ENCODE measurements at places on chromosomes 1 and 21.
A peak's percentile ranks its signal among the peaks of the same experiment; 100 is the strongest.

- no peak for DNase-seq
Measured at GRCh38 chr1:5349526-5349925, 642.7 kb downstream of the NPHP4 start.

DNA sequence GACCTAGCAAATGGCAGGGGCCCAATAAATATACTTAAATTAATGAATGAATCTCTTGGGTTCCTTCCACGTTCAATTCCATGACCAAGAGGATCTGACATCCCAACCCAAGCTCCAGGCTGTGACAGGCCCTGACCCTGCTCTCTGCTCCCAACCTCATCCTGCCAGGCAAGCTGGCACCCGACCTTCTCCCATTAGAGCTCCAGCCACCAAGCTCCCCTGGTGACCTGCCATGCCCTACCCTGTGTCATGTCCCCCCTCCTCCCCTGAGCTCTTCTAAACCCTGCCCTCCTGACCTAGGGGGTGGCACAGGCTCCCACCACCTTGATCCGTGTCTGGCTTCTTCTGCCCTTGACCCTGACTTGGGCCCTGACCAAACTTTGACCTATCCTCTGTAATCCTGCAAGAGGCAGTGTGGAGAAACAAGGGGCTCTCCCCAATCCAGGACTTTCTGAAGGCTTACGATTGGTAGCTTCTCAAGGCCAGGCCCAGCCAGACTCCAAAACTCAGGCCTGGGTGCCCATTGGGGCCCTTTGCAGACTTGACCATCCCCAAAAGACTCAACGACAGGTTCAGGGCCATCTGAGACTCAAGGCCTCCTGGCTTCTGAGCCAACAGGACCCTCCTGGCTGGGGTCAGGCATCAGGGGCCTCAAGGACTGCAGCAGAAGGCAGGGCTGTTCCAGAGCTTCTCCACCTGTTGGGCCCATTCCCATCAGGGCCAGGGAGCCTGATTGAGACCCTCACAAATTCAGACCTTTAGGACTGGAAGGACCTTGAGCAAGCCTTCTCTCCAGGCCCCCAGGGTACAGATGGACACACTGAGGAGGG is 249.0 kb downstream of the PTPRU start:
- no peak for DNase-seq

DNA sequence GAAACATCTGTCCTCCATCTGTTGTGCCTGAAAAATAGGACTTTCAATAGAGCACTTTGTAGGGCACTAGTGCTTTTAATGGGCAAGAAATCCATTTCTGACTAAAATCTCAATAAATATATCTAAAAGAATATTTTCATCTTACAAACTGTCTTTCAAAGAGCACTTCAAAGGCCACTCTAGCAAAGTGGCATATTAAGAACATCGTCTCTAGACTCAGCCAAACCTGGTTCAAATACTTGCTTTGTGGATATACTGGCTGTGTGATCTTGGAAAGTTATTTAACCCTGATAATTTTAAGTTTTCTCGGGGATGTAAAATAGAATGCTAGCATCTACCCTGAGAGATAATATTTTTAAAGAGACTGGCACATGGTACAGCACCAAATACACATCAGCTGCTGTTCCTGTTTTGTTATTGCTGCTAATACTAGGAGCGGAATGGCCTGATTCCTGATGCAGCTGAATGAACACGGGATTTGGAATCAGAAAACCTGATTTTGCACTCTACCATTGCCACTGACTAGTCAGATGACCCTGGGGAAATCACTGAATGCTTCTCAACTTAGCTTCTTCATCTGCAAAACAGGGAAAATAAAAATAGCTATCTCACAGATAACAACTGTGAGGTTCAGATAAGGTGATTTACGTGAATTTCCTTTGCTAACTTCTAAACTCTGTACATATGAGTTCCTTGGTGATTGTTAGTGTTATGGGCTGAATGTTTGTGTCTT is 25.2 kb upstream of the LRRC8C start:
- DNase-seq: no peak

DNA sequence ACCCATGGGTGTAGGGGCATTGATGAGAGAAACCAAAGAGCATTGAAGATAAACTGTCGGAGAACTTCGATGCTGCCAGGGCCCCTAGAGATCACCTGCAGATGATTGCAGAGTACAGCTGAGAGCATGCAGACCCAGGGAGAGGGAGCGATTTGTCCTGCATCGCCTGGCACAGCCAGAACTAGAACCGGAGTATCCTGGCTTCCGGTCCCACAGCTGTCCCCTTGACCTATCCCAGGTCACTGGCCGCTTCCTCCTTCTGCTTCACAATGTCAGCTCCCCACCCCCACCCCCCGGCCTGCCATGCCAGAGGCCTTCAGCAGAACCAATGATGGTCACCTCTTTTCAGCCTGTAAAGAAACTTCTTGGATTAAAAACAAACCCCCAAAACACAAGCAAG is 29.2 kb upstream of the SOX13 start:
- no peak for DNase-seq

GRCh38 chr21:29606613-29607012 is 307.9 kb downstream of the BACH1 start:
- DNase-seq: no peak

- no peak for DNase-seq
Measured at GRCh38 chr1:109791495-109792043, 27.8 kb upstream of the EPS8L3 start.

GRCh38 chr1:214446772-214447556 is 104.4 kb downstream of the PTPN14 start:
- no peak for DNase-seq

GRCh38 chr21:18630446-18630845 is 226.9 kb upstream of the TMPRSS15 start:
- no peak for DNase-seq

DNA sequence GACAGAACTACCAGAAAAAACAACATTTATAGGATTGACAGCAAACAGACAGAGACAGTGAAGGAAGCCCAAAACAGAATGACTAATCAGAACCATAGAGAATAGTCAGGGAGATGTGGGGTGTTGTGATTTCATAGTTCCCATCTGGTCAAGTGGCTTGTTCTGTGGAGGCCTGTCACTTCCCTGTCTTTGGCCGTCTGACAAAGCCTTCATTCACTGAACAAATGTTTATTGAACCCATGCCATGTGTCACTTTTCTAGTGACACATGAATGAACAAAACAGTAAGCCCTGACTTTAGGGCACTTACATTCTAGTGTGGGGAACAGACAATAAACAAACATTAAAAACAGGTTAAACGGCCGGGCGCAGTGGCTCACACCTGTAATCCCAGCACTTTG is 3.2 kb upstream of the SRRM1 start:
- DNase-seq: no peak

DNA sequence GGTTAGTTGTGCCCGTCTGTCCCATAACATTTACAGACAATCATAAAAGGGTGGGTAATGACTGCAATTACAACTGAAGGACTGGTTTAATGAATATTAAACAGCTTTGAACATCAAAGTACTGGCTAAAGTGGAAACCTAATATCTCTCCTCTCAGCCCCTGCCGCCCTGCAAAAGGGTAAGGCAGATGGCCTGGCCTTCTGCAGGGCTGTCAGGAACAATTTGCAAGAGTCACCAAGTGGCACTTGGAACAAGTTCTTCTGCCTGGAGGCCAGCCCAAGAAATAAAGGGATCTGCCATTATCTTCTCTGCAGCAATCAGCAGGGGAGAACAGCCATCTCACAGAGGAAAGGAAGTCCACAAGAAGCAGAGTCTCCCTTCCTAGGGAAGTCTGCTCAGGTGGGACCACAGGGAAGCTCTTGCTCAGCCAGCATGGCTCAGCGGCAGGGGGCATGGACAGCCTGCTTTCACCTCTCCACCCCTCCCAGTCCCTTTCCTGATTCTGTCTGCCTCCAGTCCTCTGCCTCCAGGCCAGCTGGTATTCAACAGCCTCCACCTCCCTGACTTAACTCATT is 96.1 kb downstream of the TRABD2B start:
- DNase-seq: no peak

DNA sequence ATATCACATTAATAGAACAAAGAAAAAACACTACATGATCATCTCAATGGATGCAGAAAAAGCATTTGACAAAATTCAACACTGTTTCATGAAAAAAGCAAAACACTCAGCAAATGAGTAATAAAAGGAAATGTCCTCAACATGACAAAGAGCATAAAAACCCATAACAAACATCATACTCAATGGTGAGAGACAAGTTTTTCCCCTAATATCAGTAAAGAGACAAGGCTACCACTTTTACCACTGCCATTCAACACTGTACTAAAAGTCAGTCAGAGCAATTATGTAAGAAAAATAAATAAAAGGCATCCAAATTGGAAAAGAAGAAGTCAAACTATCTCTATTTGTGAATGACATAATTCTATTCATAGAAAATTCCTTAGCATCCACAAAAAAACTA is 64.3 kb downstream of the ZNF644 start:
- DNase-seq: no peak

- DNase-seq: no peak
Measured at GRCh38 chr21:45072738-45073300, 1.6 kb upstream of the ADARB1 start.

- DNase-seq: no peak
Measured at GRCh38 chr1:166029196-166029945, 137.4 kb downstream of the FAM78B start.

GRCh38 chr1:240539769-240540414 is 72.1 kb downstream of the GREM2 start:
- DNase-seq: no peak

DNA sequence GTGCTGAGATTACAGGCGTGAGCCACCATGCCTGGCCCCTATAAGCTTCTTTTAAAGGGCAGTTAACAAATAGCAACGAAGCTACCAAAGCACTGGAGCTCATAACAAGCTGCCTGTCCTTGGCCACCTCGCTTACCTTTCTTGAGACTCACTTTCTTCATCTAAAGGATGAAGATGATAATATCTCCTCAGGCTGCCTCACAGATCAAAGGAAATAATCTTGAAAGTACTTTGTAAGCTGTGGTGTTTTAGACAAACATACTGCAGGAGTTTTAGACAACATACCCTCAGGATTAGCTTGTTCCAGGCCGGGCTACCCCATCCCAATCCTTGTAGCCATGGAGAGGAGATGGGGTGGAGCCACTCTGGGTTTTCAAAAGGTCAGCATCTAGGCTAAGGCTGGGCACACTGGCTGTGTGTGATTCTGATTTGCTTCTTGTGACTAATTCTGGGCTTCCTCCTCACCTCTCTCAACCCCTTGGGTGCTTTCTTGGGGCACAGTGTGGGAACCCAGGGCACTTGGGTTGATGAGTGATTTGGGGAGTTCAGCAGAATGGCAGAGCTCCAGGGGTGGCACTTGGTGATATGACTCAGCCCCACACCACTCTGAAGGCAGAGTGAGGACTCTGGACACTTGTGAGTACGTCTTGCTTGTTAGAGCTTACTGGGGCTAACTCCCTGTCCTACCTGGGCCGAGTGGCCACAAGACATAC is 5.2 kb downstream of the GPR25 start:
- no peak for DNase-seq

- no peak for DNase-seq
Measured at GRCh38 chr21:28581976-28582375, 410.7 kb downstream of the LTN1 start.

GRCh38 chr1:107879927-107880326 is 85.1 kb downstream of the VAV3 start:
- no peak for DNase-seq

- DNase-seq: no peak
Measured at GRCh38 chr1:86052948-86053698, 103.4 kb downstream of the COL24A1 start.

DNA sequence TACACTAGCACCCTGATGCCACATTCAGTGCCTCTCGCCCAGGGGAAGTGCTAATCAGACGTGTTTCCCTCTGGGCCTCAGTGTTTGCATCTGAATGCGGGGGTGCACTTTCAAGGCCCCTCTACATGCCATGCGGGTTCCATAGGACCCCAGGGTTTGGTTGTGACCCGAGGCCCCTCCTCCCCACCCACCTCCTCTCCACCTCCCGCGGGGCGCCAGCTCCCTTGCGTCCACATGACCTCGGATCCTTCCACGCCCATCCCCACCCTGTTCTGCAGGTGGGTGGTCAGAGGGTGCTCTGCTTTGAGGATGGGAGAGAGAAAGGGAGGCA is 5.1 kb upstream of the RUNX3 start:
- no peak for DNase-seq

DNA sequence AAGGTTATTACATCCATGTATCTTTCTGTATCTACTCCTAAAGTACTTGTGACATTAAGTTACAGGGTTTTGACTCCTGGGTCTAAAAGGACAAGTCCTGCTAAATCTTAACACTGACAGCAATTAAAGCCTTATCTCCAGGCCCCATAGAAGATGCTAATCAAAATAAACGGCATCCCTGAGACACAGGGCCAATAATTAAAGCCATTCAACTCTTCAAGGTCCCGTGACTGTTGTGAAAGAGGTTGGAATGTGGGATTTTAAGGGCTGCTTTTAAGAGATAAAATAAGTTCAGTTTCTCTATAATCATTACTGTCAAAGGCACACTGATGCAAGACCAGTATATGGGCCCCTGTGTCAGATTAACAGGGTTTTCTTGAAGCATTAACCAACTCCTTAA is 8.3 kb downstream of the DNAI4 start:
- no peak for DNase-seq

GRCh38 chr1:21278860-21279845 is 11.1 kb downstream of the ECE1 start:
- no peak for DNase-seq

DNA sequence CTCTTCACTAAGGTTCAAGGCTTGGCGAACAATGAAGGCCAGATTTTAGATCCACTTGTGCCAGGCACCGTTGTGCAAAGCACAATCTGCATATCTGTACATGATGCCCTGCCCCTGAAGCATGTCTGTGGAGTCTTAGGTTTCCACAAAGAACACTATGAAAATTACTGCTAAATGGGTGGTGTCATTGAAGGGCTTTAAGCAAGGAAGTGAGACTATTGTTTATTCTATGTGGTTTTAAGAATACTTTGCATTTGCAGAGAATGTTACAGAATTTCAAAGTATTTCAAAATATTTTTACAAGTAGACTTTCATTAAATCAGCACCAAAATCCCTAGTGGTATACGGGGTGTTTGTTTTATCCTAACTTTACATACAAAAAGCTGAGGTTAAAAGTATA is 8.8 kb downstream of the TSEN15 start:
- DNase-seq: no peak

- DNase-seq: no peak
Measured at GRCh38 chr1:233863901-233864545, 40.5 kb upstream of the SLC35F3 start.

- peak; percentile 35 for DNase-seq
Measured at GRCh38 chr1:242467556-242468145, 56.8 kb downstream of the PLD5 start.

GRCh38 chr1:211514030-211514754 is 22.2 kb upstream of the RD3 start:
- DNase-seq: no peak

DNA sequence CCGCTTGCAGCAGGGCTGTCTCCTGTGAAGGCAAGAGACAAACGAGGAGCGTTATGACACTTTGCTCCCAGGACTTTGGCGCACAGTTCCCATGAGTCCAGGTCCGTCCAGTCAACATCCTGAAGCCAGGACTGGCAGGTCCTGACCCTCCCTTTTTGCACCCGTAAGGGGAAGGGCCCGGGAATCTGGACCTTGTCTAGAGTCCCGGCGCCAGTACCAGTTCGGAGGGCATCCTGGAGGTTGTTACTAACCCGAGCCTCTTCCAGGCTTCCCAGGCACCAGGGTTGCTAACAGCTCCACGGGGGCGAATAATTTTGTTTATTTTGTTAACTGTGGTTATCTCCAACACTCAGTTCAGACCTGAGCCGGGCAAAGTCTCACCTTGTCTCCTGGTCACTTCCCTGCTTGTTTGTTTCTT is 682 bp upstream of the RWDD3 start:
- no peak for DNase-seq

GRCh38 chr21:39131791-39132190 is 51.5 kb downstream of the PSMG1 start:
- no peak for DNase-seq

GRCh38 chr1:44049839-44050238 is 18.6 kb upstream of the SLC6A9 start:
- DNase-seq: no peak

All from cerebellar nuclear complex (tissue), 1 donor.